ENCODE measurements at places on chromosomes 12 and 14.

DNA sequence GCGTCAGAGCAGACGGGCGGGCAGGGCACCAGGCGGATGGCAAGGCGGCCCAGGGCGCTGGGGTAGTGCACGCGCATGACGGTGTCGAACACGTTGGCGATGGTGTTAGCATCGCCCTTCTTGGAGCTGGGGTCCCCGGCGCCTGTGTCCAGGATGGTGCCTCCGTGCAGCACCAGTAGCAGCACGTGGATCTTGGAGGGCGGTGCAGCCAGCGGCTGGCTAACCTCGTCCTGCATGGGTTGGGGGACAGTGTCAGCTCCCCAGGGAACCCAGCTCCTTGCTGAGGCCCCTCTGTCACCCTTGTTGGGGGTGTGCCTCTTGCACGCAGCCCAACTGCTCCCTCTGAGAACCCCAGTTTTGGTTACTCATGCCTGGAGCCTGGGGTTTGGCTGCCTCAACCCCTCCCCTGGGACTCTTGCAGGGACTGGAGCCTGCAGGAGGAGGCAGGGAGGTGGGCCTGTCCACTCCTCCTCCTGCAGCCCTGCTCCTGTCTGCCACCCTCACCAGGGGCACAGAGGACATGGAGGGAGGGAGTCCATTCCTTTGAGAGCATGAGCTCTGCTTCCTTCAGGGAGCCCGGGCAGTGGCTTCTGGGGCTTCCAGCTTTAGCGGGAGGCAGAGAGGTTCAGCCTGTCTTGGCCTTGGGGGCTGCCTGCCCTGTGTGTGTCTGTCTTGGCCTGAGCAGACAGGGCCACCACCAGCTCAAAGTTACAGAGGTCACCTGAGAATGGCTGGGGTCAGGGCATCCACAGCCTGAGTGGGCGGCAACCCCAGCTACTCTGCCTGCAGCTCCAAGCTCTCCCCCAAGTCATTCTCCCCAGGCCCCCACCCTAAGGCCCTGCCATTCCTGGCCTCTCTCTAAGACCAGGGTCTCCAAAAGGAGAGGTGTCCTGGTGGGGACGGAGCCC, 17.1 kb downstream of the ARL6IP4 start:
- no peak for DNase-seq

- no peak for DNase-seq
These were observed 217.7 kb downstream of the SLC15A4 start for GRCh38 chr12:128606051-128606450.

DNA sequence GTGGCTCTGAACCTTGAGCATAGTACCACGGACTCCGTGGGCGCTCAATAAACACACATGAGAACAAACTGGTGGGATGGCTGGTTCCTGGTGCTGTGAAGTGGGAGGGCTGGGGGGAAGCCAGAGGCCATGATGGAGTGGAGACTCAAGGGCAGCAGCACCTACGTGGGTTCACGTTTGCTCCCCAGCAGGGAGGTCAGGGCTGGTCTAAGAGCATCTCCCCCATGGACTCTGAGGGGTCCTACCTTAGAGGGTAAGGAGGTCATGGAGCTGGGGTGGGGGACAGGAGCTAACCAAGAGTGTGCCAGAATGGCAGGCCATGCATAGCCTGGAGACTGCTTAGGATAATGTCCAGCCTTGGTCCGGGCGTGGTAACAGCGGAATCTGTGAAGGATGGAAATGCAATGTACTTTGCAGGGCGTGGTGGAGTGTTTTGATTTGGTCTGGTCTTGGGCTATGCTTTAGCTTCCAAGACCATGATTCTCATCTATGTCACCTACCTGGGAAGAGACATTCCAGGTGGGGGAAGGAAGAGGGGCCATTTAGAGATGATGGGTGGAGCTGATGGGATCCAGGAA, 103.0 kb downstream of the PRMT8 start:
- DNase-seq: no peak

DNA sequence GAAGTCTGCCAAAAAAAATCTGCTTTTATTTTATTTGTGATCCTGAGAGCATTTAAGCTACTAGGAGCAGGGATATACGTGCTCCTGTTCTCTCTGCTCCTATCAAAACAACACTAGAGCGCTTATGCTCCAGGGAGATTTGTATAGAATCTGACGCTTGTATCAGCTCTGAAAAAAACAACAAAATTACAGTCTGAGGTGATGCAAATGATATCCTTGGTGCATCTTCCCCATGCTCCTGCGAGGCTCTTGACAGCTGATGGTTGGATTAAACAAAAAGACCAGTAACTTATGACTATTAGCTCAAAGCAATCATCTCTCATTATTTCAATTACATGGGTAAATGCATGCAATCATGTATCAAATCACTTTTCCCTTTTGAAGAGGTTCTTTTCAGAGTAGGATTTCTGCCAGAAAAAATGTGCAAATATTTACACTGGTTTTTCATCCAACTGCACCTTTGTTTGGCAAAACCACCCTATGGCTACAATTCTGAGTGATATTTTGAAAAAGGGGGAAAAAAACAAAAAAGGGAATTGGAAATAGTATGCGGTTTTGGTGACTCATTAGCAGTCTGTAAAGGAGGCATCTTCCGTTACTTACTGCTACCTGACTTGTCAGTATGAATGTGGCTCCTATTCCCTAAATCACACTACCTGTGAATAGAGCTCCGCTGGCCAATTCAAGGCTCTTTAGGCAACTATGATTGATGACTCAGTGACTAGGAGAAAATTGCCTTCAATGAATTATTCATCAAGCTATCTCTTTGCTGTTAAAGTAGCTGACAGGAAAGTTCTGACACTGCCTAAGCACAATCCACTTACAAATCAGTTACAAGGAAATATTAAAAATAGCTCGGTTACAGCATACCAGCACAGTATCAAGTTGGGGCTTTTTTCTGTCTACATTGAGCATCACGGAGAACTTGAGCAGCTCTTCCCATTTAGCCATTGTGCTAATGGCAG, 450.0 kb downstream of the FOXG1 start:
- DNase-seq: no peak

DNA sequence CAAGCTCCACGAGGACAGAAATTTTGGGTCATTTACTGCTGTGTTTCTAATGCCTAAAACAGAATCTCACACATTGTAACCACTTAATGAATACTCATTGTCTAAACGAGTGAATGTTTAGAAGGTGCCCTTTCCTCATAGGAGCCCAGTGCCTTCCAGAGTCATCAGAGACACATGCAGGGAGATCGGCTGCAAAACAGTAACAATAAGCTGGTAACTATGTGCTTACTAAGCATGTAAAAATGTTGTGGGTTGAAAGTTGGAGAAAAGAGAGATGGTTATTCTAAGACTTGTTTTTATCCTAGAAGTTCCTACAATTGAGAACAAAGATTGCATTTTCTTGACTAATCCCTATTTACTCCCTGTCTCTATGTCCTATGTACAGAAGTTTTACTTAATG, 7.4 kb downstream of the TESPA1 start:
- no peak for DNase-seq

DNA sequence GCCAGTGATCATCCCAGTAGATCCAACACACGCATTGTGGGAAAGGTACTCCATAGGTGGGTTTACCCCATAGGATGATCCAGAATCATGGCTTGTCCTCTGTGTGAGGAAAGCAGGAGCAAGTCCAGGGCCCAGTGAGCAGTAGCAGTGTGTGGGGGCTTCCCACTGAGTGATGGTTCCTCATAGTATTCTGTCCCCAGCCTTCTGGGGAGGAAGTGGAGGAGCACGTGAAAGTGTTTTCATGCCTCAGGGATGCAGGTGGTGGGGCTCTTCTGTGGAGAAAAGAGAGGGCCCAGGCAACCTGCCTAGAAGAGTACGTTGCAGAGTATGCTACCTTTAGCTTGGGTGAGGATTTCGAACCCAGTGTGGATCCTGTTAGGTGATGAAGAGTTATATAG, 56.5 kb downstream of the SUSD6 start:
- DNase-seq: no peak

GRCh38 chr12:75177997-75178396, 31.6 kb downstream of the KCNC2 start:
- no peak for DNase-seq

GRCh38 chr14:32201816-32202490, at the start of gene RNU6-7:
Gene RNU6-7 (plus strand): TSS chr14:32202045.
- no peak for DNase-seq

GRCh38 chr12:123145211-123145610, 5.7 kb downstream of the PITPNM2 start:
- no peak for DNase-seq

GRCh38 chr14:78524196-78524595, 354.0 kb downstream of the NRXN3 start:
- no peak for DNase-seq

- DNase-seq: no peak
These were observed 31.8 kb downstream of the MAX start for GRCh38 chr14:65070471-65070976.

GRCh38 chr14:81474148-81474492, 59.5 kb downstream of the SEL1L start:
- DNase-seq: no peak

DNA sequence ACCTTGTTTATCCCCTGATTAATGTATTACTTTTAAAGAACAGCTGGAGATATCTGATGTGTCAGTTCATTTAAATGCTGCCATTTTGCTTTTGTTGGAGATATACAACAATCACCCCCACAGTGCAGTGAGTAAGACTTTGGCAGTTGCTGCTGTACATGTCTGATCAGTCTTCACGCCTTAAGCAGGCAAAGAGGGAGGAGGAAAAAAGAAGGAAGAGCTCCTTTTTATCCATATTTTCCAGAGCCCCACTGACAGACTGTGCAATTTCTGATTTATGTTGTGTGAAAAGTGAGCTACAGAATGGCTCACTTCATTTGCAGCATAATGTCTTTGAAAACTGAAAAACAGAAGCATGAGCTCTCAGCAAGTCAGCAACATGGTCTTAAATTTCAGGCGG, 319.7 kb upstream of the LRIG3 start:
- no peak for DNase-seq

DNA sequence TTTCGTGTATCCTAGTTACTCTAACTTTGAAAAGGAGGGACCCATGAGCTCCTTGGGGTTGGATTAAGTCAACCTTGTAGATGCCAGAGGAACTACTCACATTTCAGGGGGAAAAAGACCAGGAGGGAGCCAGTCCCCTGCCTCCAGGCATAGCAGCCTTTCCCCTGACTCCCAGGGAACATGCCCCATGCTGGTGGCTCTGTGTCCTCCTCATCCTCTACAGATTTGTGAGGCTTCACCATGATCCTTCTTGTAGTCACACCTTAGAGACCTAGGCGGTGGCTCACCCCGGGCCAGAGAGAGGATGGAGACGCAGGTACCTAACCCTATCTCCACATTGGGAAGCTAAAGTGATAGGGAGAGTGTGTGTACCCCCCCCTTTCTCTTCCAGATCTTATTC, 16.0 kb upstream of the PPP1R1A start:
- no peak for DNase-seq

GRCh38 chr12:109689426-109689825, 24.2 kb upstream of the FAM222A start:
- DNase-seq: no peak

DNA sequence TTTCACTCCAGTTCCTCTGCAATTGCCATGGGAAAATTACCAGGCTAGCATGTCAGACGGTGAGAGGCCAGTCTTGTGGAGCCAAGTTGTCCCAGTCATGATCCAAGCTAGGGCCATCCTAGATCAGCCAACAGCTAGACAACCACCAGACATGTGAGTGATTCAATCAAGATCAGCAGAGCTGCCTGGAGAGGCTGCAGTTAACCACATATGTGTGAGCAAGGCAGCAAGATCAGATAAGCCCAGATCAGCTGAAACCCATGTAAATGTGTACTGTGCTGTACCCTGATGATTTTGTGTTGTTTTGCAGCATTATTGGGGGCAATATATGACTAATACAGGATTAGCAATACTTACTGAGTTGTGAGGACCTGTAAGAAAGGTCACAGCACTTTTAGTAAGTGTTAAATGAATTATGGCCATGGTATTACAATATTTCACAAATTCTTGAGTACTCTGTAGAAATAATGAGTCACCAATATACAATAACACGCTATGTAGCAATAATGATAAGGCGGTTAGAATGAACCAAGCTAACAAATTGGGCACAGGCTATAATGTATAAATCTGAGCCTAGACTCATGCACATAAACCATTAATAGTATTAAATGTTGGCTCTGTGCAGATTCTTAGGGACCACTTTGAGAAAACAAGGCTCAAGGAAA, 91.4 kb downstream of the SUDS3 start:
- DNase-seq: no peak

GRCh38 chr12:67534681-67535080, 113.9 kb upstream of the DYRK2 start:
- DNase-seq: no peak

GRCh38 chr12:67202011-67202677, 67.0 kb upstream of the CAND1 start:
- DNase-seq: no peak

- DNase-seq: no peak
These were observed 20.4 kb downstream of the FOS start for GRCh38 chr14:75299059-75299458.

DNA sequence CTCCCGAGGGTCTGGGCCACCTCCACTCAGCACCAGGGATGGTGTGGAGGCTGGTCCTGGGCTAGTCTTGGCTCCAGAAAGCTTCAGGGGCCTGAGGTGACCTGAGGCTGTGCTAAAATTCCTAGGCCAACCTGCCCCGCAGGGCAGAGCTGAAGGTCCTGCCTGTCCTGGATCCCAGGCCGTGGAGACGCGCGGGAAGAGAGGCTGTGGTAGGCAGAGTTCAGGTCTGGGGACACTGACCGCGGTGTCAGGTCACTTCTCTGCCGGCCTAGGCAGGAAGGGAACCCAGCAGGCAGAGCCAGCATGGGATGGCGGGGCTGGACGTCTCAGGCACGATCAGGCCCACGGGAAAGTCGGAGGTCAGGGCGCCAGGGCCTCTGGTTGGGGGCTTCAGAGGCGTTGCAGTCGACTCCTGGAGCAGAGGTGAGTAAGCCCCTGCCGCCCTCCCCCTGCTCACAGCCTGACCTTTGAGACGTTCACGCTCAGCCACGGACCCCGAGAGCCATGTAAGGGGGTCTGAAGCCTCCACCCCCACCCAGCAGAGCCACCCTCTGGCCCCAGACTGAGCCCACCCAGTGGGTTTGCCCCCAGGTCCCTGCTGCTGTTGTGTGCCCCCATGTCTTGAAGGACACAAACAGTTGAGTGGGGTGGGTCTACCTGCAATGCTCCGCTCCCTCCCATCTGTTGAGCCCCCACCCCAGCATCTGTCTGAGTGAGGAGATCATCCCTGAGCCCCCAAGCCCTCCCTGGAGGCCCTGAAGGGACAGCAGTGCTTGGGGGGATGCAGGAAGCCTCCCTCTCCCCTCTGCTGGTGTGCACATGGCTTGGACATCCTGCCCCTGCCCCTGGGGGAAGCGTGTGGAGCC, 142.7 kb downstream of the KIF26A start:
- no peak for DNase-seq

- DNase-seq: no peak
These were observed 449.1 kb upstream of the SOX5 start for GRCh38 chr12:24398605-24399004.

- no peak for DNase-seq
These were observed 285.4 kb downstream of the ALG10B start for GRCh38 chr12:38601949-38602348.

DNA sequence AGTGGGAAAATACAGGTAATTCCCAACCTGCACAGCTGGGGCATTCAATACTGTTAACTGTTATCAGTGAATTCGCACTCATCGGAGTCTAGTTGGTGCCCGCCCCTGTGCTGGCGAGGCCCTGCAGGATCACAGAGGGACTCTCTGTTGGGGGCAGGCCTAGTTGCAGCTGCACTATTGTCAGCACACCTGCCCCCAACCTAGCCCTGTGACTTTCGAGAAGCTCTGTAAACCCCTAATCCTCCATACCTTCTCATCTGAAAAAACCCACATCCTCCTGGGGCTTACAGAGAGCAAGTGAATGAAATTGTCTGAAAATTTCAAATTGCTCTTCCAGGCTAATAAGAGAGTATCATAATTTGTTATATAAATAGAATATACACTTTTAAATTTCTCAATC, 132.2 kb upstream of the NUDT4 start:
- DNase-seq: no peak

GRCh38 chr14:63436286-63437098, 106.7 kb downstream of the PPP2R5E start:
- no peak for DNase-seq

All from forelimb muscle (tissue), 1 donor.